ENCODE measurements at places on chromosomes 5 and 9.

- DNase-seq: no peak
These were observed 248.3 kb downstream of the FBXL7 start for GRCh38 chr5:15748266-15748665.

GRCh38 chr5:87188391-87188790, 79.3 kb upstream of the RASA1 start:
- DNase-seq: no peak

DNA sequence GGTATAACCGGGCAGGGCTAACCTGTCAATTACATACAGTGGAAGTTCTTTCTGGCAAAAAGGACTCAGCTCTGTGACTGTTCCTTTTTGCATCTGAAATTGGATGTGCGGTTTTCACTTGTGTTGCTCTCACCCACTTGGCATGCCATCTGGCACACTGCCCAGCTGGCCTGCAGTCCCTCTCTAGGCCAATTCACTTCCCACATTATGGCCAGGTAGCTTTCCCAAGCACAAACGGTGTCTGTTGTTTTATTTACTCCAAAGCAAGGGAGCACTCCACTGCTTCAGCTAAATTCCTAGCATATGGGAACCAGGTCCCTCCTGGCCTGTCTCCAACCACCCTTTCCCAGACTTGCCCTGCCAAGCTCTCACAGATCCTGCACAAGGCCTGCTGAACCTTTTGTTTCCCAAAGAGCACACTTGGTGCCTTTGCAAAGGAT, 132.5 kb downstream of the SEMA6A start:
- no peak for DNase-seq

- no peak for DNase-seq
These were observed 256.9 kb downstream of the DMAC1 start for GRCh38 chr9:7542693-7543092.

DNA sequence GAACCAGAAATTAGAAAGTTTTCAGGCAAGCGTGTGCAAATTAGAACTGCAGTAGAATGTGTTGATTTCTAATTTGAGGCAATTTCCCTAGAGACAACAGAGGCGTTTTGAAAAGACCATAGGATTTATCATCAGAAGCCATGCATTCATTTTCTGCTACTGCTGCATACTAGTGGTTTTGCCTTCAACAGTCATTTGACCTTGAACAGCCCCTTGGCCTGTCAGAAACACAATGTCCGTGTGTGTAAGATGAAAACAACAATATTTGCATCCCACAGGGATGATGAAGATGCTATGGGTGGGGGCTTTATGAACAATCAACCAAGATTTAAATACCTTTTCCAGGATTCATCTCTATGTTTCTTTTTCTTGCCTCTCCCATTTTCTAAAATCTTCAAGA, 73.7 kb downstream of the PDE4D start:
- no peak for DNase-seq

DNA sequence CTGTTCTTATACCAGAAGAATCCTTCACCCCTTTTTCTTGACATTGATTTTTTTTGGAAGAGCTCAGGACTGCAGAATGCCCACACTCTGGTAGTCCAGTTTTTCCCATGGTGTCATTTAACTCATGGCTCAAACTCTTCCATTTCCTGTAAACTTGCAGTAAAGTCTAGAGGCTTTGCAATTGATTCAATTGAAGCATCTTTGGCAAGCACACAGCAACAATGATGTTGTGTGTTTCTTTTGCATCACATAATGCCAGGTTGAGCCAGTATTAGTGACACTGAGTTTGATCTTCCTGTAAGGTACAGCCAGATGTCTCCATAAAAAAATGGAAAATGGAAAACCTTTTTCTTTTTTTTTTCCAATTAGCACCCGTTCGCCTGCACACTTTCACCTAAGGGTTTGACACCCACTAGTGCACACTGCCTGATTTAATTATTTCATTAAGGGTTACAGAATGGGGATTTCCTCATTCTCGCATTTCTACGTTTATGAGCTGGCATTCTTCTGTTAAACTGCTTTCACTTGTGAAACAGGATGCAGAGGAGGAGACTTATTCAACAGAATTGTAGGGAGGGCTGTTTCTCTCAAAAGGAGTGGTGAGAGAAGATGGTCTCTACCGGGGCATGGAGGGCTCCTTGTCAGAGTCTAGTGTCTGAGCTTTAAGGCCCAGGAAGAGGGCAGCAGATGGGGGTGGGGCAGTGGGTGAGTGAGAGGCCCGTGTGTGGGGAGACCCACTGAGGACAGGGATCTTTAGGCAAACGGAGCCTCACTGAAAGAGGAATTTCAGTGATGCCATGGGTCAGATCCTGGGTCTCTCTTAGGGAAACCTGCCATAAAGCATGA, 2.2 kb upstream of the S1PR3 start:
- peak; percentile 17 for DNase-seq

DNA sequence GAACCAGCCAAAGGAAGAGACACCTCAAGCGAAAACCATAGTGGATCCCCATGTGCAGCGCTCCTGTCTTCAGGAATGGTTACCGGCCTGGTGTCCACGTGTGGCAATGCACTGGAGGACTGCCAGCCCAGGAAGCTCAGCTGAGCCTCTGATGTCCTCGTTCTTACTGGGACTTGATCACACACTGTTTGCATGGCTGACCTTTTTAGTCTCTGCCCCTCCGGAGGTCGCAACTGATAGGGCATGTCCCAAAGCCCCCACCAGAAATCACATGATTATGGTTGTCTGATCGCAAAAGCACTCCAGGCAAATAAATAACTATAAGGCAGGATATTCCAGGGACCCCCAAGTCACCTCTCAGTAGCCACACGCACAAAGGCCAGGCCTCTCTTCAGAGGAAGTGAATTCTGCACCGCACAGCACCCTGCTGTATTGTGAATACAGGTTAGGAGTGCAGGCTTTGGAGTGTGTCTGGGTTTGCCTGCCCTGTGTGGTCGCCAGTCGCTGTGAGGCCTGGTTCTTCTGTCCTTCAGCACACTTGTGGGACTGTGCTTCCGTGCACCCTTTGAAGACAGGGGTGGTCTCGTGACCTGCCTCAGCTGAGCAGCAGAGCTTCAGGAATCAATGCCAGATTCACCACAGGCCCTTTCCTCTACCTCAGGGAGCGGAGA, 13.4 kb upstream of the HABP4 start:
- DNase-seq: no peak

DNA sequence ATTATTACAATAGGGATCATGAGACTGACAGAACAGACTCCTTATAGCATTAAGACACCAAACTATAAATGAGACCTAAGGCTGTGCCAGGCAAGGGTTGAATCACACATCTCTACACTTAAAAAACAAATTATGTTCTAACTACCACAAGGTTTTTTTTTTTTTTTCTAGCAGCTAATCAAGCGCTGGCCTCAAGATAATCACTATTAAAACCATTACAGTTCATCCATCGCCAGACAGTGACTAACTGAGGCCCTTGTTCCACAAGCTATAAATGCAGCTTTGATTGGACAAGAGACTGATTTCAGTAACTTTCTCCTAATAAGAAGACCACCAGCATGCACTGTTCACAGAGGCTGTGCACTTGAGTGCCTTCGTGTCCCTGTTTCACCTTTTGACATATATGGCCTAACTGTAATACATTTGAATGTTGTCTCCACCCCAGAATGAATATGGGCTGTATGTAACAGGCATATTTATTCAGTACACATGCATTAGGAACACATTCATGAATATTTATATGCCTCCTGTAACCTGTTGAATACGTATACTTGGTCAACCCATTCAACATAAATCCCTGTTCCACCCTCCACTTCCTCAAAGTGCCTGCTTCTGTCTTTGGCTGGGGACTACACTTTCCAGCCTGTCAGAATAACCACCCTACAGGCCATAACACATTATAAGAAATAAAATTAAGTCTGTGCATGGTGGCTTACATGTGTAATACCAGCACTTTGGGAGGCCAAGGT, 22.8 kb upstream of the ZNF131 start:
- no peak for DNase-seq

- DNase-seq: no peak
These were observed 72.0 kb downstream of the ANKRD33B start for GRCh38 chr5:10635867-10636350.

GRCh38 chr5:33753704-33754103, 138.1 kb downstream of the ADAMTS12 start:
- DNase-seq: no peak

- DNase-seq: no peak
These were observed at the start of gene NME5 for GRCh38 chr5:138138949-138139780. NME5 (minus strand) TSS chr5:138139428; CDS start chr5:138138780, 648 bp downstream.

- no peak for DNase-seq
These were observed 1008.9 kb downstream of the EFNA5 start for GRCh38 chr5:106661866-106662265.

- DNase-seq: no peak
These were observed 182.8 kb downstream of the ICE1 start for GRCh38 chr5:5605170-5605764.

- no peak for DNase-seq
These were observed 249.7 kb downstream of the ENC1 start for GRCh38 chr5:74390822-74391221.

- DNase-seq: no peak
These were observed 34.4 kb downstream of the MACROH2A1 start for GRCh38 chr5:135364421-135365262.

GRCh38 chr5:20617841-20618240, 629.8 kb upstream of the CDH18 start:
- DNase-seq: no peak

DNA sequence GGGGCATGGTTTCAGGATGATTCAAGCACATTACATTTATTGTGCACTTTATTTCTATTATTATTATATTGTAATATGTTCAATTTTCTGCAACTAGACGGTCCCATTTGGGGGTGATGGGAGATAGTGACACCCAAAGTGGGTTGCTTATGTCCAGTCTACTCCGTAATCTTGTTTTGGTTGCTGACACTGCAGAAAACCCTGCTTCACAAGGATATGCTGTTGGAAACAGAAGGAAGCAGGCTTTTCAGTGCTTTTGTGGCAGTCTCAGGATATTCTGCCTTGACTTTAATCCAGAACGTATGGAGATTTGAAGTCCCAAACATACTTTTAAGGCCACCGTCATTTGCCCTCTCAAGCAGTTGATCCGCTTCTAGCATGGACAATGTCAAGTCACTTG, 47.5 kb upstream of the LARP1 start:
- no peak for DNase-seq

GRCh38 chr5:149679876-149680809, 50.0 kb upstream of the PPARGC1B start:
- no peak for DNase-seq

GRCh38 chr5:54387031-54387430, 68.5 kb upstream of the HSPB3 start:
- DNase-seq: no peak

GRCh38 chr9:99154356-99154755, 49.4 kb downstream of the TGFBR1 start:
- no peak for DNase-seq

- DNase-seq: no peak
These were observed 18.0 kb downstream of the ORM2 start for GRCh38 chr9:114347675-114348074.
